ENCODE measurements at places on chromosomes 7 and 10. TPM values are rescaled to one million over a fixed set of nuclear protein-coding genes. Genes with fewer than 3 reads are reported as not detected.

WIPF3 gene
- not detected for total RNA-seq

- no peak for DNase-seq
- no peak overlapping the region for H3K4me3 ChIP-seq
- H3K27ac ChIP-seq = no peak overlapping the region
Observed at GRCh38 chr10:111830359-111830758, 353.2 kb downstream of the GPAM start.

MIOS gene
- 45.7 TPM for total RNA-seq

DNA sequence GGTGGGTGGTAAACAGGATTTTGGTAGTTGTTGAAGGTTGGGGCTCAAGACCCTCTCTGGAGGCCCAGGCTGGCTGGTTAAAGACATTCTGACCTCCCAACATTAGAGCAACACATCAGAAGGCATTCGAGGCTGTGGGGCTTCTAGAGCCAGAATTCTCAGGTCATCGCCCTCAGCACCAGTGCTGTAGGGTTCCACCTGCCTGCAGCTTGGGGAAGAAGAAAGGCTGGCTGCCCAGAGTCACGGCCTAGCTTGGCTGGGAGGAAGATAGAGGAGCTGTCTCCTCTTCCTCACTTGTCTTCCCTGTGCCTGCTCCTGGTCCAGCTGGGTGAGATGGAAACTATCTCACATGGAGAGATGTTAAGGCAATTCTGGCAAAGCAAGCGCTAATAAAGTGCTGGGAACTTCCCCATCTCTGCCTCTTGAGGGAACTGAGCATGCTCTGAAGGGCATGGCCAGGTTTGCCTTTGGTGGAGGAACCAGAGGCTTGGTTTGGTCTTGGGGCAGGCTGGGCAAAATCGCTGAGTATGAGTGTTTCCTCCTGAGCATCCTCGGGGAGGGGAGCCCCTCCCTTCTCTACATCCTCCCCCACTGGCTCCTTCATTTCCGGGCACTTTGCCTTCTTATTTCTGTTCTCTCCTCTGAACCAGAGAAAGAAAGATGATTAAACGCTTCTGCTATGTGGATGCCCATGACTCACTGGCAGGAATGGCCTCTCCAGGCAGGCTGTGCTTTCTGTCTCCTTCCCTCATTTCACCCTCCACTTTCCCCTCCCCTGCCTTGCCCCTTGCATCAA lies 509.0 kb upstream of the PODXL start:
- no peak overlapping the region for H3K27ac ChIP-seq
- no peak for DNase-seq
- H3K36me3 ChIP-seq = no peaks in the 10 kb centered on the region
- H3K27me3 ChIP-seq = peaks cover 4% of the 10 kb centered on the region

NUTM2D gene
- 1.5 TPM for total RNA-seq

AKR1C4 gene
- total RNA-seq = not detected

GRCh38 chr7:68411742-68412141 lies 1186.5 kb upstream of the AUTS2 start:
- no peak overlapping the region for H3K4me3 ChIP-seq
- no peaks in the 10 kb centered on the region for H3K4me1 ChIP-seq
- no peaks in the 10 kb centered on the region for H3K36me3 ChIP-seq
- no peaks in the 10 kb centered on the region for H3K27me3 ChIP-seq

Data from activated CD4-positive, alpha-beta T cell treated with anti-CD3 and anti-CD28 coated beads for 36 hours (primary cell).